ENCODE measurements at places on chromosomes 12 and 14.

DNA sequence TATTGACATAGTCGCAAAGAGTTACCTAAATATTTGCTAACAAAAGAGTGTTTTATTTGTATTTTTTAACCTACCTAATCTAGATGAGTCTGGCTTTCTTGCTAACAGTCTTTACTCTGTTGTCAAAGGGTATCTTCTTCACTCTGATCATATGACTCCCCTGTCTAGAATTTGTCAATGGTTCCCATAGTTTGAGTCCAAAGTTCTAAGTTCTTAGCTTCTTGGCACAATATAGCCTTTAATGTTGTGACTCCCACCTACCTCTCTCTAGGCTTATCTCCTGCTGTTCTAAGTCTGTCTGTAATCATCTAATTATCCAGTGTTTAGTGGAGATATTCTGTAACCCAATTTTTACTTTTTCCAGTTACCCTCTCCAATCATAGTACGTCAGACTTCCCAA, 104.3 kb upstream of the PDE3A start:
- no peak for DNase-seq

GRCh38 chr12:117845271-117845904, 123.4 kb downstream of the KSR2 start:
- no peak for DNase-seq

GRCh38 chr14:94346841-94347240, 23.7 kb upstream of the SERPINA6 start:
- no peak for DNase-seq

DNA sequence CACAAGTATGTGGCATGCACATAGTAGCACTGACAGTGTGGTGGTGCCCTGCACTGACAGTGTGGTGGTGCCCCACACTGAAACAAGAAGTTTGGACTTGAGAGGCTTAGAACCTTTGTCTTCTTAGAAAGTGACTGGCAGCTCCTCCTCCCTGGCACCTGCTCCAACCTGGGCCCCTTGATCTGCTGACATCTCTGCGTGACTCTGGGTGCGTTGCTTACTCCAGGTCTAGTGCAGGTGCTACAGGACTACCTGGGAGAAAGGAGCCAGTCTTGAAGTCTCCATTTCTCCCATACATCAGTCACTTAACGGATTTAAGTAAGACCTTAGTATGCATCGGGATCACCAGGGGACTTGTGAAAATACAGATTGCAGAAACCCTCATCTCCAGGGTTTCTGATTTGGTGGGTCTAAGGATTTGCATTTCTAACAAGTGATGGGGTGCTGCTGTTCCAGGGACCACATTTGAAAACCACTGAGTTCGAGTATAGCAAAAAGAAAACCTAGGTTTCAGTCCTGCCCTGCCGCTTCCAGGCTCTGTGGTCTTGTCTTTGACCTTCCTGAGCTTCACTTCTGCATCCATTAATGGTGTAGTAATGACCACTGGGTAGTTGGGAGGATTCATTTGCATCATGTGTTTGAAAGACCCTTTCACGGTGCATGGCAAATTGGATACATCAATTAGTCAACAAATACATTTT, 15.7 kb downstream of the NINJ2 start:
- no peak for DNase-seq

- DNase-seq = no peak
These were observed 194.8 kb upstream of the C14orf180 start for GRCh38 chr14:104384776-104385071.

GRCh38 chr14:66359500-66359899, 126.7 kb upstream of the CCDC196 start:
- no peak for DNase-seq

DNA sequence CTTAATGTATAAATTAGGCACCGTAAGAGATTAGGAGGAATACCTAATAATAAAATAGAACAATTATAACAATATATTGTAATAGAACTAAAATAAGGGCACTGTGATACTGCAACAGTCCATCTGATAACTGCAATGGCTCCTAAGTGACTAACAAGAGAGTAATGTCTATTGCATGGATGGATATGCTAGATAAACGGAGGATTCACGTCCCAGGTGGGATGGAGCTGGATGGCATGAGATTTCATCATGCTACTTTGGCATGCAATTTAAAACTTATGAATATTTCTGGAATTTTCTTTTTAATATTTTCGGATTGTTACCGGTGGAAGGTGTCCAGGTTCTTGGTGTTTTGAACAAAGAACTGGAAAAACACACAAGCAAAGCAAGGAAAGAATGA, 2.2 kb upstream of the TMEM19 start:
- no peak for DNase-seq

GRCh38 chr14:61460718-61461611, 139.6 kb downstream of the PRKCH start:
- peak; percentile 25 for DNase-seq

GRCh38 chr12:66118240-66118891, 12.2 kb downstream of the LLPH start:
- DNase-seq = no peak

GRCh38 chr12:51817027-51817953, 31.2 kb downstream of the FIGNL2 start:
- DNase-seq = no peak

DNA sequence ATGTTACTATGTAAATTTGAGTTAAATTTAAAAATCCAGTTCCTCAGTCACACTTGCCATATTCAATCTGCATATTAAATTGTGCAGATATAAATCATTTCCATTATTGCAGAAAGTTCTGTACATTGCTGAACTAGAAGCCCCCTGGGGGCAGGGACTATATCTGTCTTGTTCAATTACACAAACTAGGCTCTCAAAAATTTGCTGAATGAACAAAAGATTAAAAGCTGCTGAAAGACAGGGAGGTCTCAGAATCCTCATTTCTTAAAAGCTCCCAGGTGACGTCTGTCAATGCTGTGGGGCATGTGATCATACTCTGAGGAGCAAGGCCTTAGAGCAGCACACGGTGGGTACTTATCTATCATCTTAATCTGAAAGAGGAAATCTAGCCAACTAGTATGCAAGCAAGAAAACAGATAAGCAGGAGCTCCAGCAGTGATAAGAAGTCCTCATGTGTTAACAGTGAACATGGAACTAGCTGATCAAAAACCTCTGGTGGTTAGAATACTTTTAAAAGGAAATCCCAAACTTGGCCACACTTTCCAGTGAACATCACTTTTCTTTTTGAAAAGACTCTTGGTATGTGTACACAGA, 60.5 kb downstream of the APPL2 start:
- DNase-seq = no peak

- no peak for DNase-seq
These were observed 206.1 kb downstream of the PCNX1 start for GRCh38 chr14:71113376-71113775.

DNA sequence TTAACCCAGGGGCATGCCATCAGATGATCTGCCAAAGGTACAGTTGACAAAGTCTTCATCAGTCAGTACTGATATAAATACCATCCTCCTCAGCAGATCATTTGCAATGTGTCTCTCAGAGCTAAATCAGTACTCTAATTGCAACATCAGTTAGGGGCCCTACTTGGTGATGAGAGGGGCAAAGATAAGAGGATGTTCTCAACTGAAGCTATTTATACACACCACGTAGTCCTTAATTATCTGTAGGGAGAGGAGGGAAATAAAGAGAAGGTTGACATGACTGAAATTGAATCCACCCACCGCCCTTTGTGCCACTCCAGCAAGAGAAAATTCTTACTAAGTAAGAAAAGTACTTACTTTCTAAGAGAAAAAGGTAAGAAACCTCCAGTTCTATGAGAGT, 157.8 kb upstream of the NUDT4 start:
- DNase-seq = no peak

DNA sequence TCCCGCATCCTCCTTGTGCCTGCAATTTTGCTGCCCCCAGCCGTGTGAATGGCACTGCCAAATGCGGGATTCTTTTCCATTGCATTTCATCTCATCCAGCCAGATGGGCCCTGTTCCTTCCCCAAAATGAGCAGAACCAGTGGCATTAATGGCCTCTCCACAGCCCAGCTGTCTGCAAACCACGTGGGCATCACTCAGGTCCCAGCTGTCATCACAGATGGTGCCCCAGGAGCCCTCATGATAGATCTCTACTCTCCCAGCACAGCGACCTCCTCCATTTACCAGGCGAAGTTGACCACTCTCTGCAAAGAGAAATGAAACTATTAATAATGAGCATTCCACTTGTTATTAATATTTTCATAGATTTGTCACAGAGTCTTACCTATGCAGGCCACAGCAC, 17.1 kb downstream of the CD163 start:
- no peak for DNase-seq

GRCh38 chr14:59377991-59378601, 87.1 kb downstream of the GPR135 start:
- DNase-seq = no peak

DNA sequence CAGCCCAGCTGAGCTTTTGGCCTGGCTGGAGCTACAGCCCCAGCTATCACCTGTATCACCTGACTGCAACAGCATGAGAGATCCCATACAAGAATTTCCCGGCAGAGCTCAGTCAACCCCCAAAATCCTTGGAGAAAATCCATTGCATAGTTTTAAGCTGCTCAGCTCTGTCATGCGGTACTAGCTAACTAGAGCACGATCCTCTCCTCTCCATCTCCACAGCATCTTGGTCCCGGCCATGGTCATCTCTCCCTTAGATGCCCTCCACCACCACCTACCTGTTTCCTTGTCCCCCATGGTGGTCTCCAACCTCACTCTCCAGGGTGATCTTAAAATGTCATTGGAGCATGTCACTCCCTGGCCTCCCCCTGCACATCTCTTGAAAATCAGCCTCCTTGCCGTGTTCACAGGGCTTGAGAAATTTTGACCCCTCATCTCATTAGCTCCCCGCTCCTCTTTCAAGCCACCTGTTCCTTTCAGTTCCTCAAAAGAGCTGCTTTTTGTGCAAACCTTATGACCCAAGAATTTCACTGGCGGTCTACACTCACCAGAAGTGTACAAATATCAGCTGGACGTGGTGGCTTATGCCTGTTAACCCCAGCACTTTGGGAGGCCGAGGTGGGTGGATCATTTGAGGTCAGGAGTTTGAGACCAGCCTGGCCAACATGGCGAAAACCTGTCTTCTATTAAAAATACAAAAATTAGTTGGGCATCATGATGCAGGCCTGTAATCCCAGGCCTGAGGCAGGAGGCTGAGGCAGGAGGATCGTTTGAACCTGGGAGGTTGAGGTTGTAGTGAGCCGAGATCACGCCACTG, 8.1 kb upstream of the CLMN start:
- no peak for DNase-seq

DNA sequence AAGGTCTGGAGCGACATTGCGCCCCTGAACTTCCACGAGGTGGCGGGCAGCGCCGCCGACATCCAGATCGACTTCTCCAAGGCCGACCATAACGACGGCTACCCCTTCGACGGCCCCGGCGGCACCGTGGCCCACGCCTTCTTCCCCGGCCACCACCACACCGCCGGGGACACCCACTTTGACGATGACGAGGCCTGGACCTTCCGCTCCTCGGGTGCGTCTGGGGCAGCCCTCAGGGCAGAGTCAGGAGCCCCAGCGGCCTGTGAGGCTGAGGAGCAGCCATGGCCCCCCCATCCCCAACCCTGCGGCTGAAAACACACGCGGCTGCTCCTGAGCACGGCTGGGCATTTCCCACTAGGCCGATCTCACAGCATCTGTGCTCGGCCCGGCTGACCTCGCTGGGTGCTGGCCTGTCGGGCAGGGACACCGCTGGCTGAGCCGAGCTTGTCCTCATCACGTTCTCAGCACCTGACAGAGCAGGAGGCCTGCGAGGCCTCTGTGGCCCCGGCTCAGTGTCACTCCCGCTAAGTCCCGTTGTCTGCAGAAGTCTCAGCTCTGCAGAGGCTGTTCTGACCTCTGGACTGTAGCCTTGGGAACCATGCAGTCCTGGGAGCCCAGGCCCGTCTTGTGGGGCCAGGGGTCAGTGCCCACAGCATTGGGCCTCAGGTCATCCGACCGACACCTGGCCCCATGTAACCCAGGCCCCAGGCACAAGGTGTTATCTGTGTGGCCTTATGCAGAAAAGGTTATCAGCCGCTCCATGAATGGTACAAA, 12.6 kb downstream of the MMP17 start:
- DNase-seq = no peak

- DNase-seq = no peak
These were observed 470 bp upstream of the RPL6 start for GRCh38 chr12:112409906-112410244.

Measured in activated CD4-positive, CD25-positive, alpha-beta regulatory T cell (primary cell).